ENCODE measurements at places on chromosomes 4 and X. TPM values are rescaled to one million over a fixed set of nuclear protein-coding genes. Genes with fewer than 3 reads are reported as not detected.
A peak's percentile ranks its signal among the peaks of the same experiment; 100 is the strongest.

DNA sequence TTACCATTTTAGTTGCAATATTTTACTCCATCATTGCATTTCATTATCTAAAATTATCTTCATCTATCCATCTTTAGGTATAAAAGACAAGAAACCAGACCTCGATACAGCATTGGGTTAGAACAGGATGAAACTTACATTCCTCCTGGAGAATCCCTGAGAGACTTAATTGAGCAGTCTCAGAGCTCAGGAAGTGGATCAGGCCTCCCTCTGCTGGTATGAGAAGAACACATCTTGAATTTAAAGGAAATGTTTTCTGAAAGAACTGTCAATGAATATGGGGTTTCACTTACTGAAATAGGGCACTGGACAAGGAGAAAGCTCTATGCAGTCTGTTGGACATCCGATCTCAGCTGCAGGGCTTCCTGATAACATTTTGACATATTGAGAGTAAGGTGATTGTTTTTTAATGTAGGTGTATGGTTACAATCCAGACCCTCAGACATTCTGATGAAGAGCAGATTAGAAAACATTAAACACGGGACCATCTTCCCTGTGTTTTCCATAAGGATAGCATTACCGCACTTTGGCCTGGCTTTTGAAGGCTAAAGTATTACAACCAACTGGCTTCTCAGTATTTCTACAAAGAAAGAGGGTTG is 367.2 kb downstream of the BMPR1B start:
- DNase-seq: no peak

DNA sequence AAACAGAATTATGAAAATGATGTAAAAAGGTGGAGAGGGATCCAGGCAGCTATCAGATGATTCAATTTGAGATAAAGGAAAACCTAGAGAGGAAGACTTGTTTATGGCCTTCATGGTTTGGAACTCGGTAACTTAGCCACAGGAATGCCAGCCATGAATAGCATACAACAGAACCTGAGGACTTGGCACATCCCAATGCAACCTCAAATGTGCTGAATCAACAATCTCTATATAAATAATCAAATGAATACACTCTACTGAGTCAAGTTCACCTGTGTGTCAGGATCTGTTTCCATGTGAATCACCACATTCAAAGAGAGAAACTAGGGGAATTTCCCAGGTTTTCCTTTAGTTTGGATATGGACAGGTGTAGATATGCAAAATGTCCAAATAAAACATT is 86.9 kb downstream of the MBNL3 start:
- no peak for DNase-seq

- no peak for DNase-seq
These were observed 151.4 kb upstream of the USP9X start for GRCh38 chrX:40933706-40934425.

- no peak for DNase-seq
These were observed 72.9 kb upstream of the PRDM5 start for GRCh38 chr4:120995266-120996010.

DNA sequence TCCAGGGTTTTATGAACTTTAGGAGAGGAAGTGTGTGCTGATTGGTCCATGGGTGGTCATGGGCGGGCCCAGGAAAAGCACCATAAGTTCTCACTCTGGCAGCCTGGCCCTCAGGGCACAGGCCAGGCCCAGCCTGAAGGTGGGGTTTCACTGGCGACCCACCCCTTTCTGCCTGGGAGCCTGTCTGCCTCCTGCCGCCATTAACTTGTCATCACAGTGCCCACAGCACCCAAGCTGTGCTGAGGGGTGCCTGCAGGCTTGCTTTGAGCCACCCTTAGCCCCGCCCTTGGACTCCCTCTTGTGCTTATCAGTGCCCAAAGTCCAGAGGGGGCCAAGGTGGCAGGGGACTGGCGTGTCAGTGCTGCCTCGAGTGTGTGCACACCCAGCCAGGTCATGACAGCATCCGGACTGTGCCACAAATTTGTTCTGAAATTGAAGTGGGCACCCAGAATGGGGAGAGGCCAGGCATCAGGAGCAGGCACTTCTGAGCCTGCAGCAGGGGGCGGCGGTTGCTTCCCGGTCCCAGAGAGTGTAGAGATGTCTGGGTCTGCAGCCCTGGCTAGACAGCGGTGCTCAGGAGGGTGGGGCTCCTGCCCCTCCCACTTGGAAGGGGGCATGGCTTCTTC is 455.6 kb downstream of the TMA16 start:
- peak; percentile 39 for DNase-seq

GRCh38 chrX:14274691-14275090 is 245.0 kb upstream of the GEMIN8 start:
- no peak for DNase-seq

DNA sequence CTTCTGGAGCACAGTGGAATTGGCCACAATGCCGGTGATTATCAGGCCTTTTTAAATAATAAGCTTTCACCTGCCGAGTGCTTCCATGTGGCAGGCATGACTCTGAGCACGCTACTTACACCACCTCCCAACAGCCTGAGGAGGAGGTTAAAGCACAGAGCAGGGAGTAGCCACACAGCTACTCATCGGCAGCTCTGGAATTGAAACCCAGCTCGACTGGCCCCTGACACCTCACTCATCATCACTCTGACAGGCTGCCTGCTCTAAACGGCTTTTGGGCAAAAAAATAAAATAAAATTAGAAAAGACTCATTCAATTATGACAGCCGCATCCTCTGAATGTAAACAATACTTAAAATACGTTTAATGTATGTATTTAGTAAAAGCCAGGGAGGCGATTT is 326.4 kb upstream of the NOCT start:
- no peak for DNase-seq

- DNase-seq: no peak
These were observed 179.8 kb downstream of the SLIT2 start for GRCh38 chr4:20431543-20431951.

GRCh38 chr4:27692158-27692557 is 831.5 kb downstream of the STIM2 start:
- no peak for DNase-seq

The GLRB gene
- 2.6 TPM for total RNA-seq

The MTTP gene
- total RNA-seq: 0.15 TPM

The IL21 gene
- not detected for total RNA-seq
